ENCODE measurements at places on chromosomes 1 and 21.

DNA sequence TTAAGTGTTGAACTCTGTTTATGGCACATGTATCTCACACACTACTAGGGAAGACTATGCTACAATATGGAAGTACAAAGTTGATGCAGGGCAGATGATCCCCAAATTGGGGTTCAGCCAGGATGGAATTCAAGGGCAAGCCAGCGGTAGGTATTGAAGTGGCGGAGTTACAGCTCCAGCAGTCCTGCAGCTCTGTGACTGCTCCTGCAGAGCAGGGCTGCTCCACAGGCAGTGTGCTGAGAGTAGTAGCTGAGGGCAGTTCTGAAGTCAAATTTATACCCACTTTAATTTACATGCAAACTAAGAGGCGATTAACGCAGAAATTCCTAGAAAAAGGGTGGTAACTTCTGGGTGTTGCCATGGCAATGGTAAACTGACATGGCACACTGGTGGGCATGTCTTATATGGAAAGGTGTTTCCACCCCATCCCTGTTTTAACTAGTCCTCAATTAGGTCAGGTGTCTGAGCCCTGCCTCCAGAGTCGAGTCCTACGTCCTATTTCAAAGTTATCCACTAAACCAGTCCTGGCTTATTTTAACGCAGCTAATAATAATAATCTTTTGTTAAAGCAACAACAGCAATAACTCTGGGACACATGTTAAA is 20.6 kb upstream of the CENPF start:
- H3K27ac ChIP-seq, result peak overlapping the region; percentile 59
- no peak overlapping the region for H3K4me3 ChIP-seq
- H3K36me3 ChIP-seq, result no peaks in the 10 kb centered on the region
- H3K4me1 ChIP-seq, result peaks cover 44% of the 10 kb centered on the region

DNA sequence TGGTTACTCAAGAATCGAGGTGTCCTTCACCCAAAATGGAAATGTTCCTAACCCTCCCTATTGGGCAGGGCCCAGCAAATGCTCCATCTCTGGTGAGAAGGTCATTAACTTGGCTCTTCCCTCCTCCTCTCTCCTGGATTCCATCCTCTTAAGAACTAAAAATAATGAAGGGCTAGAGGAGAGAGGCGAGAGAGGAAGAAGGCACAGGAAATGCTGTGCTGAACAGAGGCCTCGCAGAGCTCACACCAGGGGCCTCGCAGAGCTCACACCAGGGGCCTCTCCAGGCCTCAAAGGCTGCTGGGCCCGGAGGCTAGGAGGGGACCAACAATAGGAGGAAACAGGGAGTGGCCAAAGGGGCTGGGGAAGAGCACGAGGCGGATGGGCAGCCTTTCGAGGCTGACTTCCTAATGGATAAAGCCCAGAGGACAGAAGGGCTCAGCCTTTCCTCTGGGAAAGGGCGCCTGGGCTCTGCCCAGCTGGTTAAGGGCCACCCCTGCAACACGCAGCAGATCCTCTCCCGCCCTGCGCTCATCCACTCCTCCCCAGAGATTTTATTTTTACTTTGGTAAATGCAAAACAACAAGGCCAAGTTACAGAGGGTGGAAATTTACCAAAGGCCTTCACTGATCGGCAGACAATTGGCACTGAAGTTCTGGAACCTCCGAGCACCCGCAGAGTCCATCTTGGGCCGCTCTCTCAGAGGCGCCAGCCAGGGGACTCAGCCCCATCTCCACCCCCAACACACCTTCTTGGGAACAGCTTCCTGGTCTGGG is 78.5 kb downstream of the ITPKB start:
- no peaks in the 10 kb centered on the region for H3K36me3 ChIP-seq
- no peak overlapping the region for H3K4me3 ChIP-seq

- no peak overlapping the region for H3K4me3 ChIP-seq
- 0 out of 2 replicates have a peak, but pooled peaks cover 3% of the 10 kb centered on the region for H3K36me3 ChIP-seq
- DNase-seq, result no peak
- no peaks in the 10 kb centered on the region for H3K4me1 ChIP-seq
- no peaks in the 10 kb centered on the region for H3K27me3 ChIP-seq
These were observed 12.7 kb downstream of the RNF207 start for GRCh38 chr1:6218375-6219164.

DNA sequence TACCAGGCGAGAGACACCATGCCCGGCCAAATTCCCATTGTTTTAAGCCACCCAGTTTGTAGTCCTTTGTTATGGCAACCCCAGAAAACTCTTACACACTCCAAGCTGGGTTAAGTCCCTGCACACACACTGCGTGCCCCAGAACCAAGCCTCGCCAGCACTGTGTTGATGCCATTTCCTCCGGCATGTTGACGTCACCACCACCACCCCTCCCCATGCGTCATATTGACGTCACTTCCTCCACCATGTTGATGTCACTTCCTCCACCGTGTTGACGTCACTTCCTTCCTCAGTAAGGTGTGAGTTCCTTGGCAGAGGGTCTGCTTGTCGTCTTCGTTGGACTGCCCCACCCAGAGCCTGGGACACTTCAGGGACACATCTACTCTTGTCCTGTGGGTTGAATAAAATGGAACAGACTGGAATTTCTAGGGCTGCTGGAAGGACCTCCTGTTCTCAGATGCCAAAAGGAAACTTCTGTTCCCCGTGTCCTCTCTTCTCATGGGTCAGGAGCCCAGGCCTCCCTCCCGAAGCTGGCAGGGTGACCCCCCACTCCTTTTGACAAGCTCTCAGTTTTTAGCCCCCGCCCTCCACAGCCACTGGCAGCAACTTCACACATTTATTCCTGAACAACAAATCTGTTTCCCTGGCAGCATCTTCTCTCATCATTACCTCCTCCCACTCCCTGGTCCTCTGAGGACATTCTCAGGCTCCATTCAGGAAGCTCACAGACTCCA is 643.3 kb downstream of the NPHP4 start:
- no peaks in the 10 kb centered on the region for H3K36me3 ChIP-seq
- no peak overlapping the region for H3K27ac ChIP-seq
- no peak for DNase-seq
- H3K27me3 ChIP-seq, result no peaks in the 10 kb centered on the region

GRCh38 chr21:39660191-39660980 is 47.6 kb downstream of the B3GALT5 start:
- H3K27ac ChIP-seq, result peak overlapping the region; percentile 43
- no peaks in the 10 kb centered on the region for H3K27me3 ChIP-seq
- no peaks in the 10 kb centered on the region for H3K36me3 ChIP-seq
- DNase-seq, result peak; percentile 73
- H3K4me1 ChIP-seq, result peaks cover 8% of the 10 kb centered on the region
